Stimulated activated CD4-positive, alpha-beta T cell treated with anti-CD3 and anti-CD28 coated beads, TNF-alpha, amount 100 ng/mL, for 24 hours (primary cell): ENCODE measurements at places on chromosomes 7 and 10.
A peak's percentile ranks its signal among the peaks of the same experiment; 100 is the strongest.

DNA sequence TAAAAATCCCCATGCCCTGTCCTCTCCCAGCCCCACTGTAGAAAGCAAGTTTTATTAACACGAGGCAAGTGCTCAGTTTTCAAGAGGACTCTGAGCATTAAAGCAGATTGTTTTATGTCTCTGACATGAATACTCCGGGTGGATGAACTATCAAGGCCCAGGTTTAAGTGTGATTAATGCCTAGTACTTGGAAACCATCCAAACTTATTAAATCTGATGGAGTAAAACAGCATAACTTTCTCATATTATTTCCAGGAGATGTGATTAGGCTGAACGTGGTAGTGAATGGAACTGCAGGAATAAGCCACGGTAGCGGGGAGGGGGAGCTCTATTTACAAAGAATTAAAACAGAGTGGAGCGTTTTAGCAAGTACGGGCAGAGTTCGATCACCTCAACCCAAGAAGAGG lies 144.2 kb upstream of the RNF32 start:
- no peak for DNase-seq

- no peak for DNase-seq
Measured at GRCh38 chr7:154743206-154743605, 259.7 kb downstream of the PAXIP1 start.

- no peak for DNase-seq
Measured at GRCh38 chr10:89954061-89954460, 252.7 kb downstream of the KIF20B start.

GRCh38 chr10:13769946-13770345 lies 183.2 kb downstream of the PRPF18 start:
- DNase-seq = no peak

DNA sequence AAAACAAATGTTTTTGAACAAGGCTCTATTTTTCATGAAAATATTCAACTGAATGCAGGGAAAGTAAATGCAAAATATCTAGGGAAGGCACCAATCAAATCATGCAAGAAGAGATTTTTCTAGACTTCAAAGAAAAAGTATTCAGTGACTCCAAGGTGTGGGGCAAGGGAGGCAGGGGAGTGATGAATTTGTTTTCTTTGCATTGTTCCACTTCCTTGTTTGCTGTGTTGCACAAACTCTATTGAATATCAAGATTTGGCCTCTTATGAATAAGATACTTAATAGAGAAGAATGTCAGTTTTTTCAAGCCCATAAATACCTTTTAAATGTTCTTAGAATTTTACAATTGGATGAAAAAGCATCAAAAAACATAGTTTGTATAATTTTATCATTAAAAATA lies 26.4 kb downstream of the STEAP1 start:
- DNase-seq = no peak

GRCh38 chr10:91705948-91706670 lies 73.2 kb upstream of the PPP1R3C start:
- no peak for DNase-seq

DNA sequence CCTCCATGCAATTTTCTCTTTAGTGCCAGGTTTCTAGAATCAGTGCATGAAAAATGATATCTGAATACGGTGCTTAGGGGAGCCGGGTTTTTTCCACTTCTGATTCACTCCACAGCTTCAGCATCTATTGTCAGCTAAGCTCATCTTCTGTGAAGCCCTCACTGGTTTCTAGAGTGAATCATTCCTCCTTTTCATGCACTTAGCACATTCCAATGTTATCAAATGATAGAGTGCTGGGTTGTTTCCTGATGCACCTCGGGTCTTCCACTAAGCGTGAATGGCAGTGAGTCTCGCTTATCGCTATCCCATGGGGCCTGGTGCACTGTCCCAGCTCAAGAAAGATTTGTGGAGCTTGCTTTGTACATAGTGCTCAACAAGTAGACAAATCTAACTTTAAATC lies 170.9 kb upstream of the RHEB start:
- no peak for DNase-seq

GRCh38 chr7:114126095-114126494 lies 207.3 kb upstream of the PPP1R3A start:
- no peak for DNase-seq

GRCh38 chr10:1057106-1057657 lies 997 bp downstream of the WDR37 start:
- DNase-seq = no peak

- no peak for DNase-seq
Measured at GRCh38 chr10:49542353-49542752, 3.4 kb upstream of the ERCC6 start.

DNA sequence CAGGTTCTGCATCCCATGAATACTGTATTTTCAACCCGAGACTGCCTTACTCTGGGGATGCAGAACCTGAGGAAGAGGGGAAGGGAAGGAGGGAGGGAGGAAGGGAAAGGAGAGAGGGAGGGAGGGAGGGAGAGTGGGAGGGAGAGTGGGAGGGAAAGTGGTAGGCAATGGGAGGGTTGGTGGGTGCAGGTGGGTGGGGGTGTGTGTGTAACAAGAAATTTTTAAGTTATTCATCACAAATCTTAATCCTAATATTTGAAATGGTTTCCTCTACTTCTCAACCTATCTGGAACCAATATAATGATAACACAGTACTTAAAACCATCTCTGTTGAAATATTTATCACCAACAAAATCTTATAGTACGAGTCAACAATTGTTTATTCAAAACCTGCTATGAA lies 68.0 kb downstream of the PDSS1 start:
- no peak for DNase-seq

- DNase-seq = no peak
Measured at GRCh38 chr7:152871005-152871677, 111.6 kb downstream of the ACTR3B start.

DNA sequence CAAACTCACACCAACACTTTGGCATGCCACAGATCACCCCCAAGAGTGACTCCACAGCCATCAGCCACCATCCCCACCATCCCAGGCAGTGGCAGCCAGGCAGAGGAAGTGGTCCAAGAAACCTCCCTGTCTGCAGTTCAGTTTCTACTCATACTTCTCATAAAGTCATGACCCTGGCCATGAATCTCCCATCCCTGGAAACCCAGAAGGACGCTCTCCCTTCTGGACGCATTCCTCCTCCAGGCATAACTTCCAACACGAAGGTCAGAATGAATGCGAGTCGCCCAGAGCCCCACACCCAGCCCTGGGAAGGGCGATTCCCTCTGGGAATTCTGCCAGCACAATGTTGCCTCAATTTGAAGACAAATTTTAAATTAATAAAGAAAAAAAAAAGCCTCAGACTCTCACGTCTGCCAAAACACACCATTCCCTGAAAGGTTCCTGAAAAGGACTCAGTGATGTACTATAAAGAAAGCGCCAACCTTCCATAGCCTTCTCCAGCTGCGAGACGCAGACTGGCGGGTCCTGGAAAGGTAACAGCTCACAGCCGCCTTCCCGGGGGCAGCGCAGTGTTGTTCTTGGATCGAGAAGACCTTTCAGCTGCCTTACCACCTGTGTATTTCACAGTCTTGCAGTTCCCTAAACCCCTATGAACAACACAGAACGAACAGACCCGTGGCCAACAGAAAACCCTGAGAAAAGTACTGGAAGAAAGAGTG lies 307.6 kb downstream of the FRMD4A start:
- no peak for DNase-seq

DNA sequence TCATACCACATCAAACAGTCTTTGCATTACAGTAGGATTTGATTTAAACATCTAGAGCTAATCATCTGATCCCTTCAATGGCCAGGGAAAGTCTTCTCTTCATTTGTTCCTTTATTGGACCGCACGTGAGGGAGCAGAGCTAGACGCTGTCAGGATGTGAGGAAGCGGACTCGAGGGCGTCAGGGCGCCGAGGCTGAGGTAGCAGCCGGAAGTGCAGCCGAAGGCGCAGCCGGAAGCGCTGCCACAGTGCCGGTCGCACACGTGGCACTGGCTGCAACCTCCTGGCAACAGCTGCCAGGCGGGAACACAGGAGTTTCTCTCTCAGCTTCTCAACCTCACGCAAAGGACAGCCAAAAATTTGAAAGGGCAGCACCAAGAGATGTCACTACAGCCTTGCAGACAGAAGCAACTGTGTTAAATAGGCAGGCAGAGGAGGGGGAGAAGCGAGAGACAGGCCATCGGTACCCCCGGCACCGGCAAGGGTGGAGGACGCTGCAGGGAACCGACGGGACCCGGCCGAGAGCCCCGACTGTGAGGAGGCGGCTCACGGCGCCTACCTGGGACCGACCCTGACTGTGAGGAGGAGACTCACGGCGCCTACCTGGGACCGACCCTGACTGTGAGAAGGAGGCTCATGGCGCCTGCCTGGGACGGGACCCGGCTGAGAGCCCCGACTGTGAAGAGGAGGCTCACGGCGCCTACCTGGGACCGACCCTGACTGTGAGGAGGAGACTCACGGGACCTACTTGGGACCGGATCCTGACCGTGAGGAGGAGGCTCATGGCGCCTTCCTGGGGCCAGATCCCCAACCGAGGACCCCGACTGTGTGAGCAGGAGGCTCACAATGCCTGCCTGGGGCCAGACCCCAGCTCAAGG lies 32.3 kb downstream of the VIPR2 start:
- peak; percentile 21 for DNase-seq

GRCh38 chr10:119737039-119737663 lies 11.3 kb downstream of the INPP5F start:
- DNase-seq = no peak

DNA sequence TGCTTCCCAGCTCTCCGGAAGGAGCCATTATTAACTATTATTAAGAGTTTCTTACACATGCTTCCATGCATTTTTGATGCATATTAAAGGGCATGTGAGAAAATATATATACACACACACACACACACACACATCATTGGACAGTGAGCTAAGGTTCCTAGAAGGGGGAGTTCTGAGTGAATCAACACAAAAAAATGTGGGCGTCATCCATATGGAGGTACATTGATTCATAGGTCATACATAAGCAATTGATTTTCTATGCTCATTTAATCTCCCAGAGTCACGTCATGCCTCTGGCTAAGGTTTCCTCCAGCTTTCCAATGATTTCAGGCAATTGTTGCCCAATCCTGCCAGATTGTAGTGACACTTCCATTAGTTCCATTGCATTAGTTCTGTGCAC lies 269.4 kb downstream of the DNAJB9 start:
- DNase-seq = no peak

DNA sequence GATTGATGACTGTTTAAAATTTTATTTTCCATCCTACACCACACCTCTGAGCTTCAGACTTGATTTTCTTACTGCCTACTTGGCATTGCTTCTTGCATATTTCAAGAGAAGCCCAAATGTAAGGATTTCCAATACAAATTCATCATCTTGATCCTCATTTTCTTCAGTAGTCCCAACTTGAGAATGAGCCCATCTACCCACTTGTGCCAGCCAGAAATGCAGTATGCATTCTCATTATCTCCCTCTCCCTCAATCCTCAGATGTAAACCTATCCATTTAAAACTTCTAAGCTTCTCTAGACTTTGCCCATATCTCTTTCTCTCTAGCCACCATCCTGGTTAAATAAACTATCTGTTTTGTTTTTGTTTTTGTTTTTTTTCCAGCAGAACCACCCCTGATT lies 22.4 kb upstream of the EGFR start:
- DNase-seq = no peak

DNA sequence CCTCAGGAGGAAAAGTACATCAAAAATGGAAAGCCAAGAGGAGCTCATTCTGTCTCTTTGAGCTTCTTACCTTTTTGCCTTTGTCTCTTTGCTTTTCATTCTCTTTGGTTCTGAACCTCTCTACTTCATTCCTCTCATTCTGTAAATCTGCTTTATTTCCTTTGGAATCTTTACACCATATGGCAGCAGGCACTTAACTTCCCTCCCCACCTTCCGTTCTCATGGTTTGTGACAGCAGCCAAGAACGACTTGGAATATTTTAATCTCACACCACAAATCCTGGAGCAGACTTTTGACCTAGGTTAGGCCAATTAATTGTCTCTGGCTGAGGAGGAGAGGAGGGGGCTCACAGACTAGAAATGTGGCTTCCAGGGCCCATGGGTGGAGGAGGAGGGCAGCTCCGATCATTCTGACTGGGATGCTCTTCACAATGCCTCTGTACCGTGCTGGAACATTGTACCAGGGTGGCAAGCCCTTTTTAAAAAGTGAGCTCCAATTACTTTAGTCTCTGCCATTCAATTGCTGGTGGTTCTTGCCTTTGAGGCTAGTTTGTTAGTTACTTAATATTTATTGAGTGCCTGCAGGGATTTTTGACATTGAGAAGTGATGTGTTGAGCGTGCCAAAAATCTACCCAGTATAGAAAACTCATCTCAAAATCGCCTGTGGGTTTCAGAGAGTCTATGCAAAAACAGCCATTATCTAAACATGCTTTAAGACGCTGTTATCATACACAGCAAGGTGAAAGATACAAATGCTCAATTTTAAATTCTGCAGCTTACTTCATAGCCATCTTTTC lies 386.6 kb downstream of the DPP6 start:
- DNase-seq = no peak

DNA sequence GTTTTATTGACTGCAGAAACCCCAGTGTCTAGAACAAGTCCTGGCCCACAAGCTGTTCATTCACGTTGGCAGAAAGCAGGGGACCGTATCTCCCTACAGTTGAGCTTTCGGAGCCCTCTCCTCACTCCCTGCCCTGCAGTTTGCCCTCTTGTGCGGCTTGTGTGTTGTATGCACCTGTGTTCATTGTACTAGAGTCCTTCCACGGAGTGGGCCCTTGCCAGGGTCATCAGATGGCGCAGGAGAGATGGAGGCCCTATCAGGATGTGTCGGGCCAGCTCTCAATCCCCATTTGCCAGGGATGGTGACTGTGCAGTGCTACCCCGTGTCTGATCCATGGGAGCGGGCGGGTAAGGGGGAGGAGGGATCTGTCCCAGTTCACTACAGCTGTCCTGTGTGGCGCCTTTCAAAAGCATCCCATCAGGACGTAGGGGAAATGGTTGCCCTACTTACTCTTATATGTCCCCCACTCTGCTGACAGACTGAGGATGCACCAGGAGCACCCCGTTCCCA lies 77.4 kb upstream of the PRR15 start:
- no peak for DNase-seq

- DNase-seq = no peak
Measured at GRCh38 chr10:91046869-91047268, 126.0 kb upstream of the ANKRD1 start.

- DNase-seq = no peak
Measured at GRCh38 chr10:58028597-58029366, 238.9 kb downstream of the IPMK start.

DNA sequence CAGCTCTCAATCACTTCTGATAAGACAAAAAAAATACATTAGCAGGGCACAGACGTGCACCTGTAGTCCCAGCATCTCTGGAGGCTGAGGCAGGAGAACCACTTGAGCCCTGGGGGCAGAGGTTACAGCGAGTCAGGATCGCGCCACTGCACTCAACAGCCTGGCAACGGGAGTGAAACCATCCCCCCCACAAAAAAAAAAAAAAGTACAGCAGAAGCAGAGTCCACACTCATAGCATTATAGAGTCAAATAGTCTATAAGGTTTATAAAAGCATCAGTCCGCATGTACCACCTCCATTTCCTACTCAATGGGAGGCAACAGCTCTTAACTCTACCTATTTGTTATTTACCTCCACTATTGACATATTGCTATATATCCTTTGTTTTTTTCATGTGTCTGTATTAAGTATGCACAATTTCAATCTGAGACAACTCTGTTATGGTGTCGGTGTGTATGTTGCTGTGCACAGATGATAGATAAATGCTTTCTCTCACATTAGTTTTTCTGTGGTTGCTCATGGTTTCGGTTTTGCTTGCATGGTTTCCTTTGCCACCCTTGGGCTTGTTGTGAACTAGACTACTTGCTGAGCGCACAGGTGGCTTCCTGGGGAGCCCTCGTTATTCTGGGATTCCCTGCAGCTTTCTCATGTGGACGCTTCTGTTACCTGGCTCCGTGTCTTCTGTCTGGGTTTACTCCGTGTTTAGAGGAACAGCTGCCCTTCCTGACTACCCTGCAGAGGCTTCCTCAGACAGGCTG lies 40.4 kb downstream of the PROSER2 start:
- DNase-seq = peak; percentile 45
